ENCODE measurements at places on chromosomes 7 and 10.

- no peak for DNase-seq
These were observed 164.6 kb downstream of the ADARB2 start for GRCh38 chr10:1572519-1573333.

DNA sequence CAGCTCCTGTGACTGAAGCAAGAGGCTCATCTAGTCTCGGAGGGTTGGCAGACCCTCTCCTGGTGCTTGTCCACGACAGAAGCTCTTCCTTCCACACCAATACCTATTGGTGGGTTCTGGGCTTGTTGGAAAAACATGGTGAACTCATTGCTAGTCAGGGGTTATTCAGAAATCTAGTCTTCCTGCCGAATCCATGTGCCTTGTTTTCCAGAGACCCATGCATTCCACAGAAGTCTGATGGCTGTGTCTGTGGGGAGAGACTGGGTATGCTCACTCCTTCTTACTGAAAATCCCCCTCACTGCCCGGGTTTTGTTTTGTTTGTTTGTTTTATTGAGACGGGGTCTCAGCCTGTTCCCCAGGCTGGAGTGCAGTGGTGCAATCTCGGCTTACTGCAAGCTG lies 138.3 kb downstream of the DNAJB6 start:
- no peak for DNase-seq

GRCh38 chr7:138700857-138701536 lies at the start of gene SVOPL:
TSS of gene SVOPL (minus strand) at chr7:138701362. CDS start at chr7:138679045, 22,317 bp downstream.
- no peak for DNase-seq

DNA sequence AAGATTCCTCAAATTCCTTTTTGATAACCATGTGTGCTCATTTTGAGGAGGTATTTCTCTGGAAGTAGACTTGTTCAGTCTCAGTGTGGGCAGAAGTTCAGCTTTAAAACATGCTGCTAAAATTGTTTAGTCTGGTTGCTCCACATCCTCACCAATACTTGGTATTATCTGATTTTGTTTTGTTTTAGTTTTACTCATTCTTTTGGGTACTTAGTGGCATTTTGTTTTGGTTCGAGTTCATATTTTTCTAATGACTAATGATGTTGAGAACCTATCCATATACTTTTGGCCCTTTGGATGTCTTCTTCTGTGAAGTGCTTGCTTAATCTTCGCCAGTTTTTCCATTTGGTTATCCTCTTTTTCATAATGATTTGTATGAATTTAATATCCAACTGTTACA lies 694.2 kb upstream of the FZD8 start:
- no peak for DNase-seq

GRCh38 chr7:22477876-22478450 lies 22.0 kb downstream of the STEAP1B start:
- DNase-seq = no peak

DNA sequence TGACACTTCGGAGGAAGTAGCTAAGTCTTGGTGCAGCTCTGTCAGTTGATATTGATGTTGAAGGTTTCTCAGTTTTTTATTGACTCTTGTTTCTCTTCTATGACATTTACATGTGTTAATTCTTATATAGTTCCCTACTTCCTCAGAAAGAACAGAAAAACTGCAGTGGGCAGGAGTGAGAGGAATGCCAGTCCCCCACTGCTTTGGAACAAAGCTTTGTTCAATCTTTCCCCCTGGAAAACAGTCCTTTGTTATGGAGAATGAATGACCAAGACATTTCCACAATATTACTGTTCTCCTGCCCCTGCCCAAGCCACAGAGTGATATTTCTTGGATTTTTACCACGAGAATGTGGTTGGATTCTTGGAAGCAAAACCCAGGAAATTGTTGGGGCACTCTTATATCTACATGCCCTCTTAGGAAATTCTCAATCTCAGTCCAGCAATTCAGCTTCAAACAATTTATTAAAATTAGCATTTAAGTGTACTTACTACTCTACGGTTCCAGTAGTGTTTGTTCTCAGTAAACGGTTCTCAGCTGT lies 258.0 kb upstream of the KCND2 start:
- DNase-seq = no peak

- DNase-seq = no peak
These were observed 23.9 kb downstream of the HECTD2 start for GRCh38 chr10:91434041-91434440.

DNA sequence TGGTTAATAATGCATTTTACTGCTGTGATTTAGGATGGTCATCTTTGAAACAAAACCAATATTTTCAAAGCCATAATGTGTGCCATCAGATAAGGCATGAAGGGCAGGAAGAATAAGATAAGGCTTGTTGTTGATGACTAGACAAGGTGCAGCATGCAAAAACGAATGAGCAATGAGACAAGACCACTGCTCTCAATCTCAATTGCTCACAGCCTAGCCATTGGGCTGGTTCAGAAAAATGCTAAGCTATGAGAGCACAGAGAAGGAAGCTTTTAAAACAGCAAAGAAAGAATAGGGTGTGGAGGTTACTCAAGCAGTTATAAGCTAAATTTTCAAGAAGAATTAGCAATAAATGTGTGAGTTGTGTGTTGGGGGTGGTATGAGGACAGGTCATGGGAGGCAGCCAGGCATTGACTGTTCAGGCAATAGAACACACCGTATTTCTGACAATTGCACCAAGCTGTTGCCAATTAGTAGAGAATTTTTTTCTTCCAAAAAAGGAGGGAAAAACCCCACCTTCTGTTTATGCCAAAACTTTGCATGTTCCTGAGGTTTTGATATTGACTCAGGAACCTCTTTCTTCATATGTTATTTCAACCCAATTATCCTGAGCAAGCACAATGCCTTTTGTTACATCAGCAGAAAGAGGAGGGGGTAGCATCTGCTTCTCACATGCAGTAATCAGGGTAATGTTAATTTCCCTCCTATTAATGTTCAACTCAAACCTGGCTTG lies 276.5 kb downstream of the HDAC9 start:
- DNase-seq = no peak

DNA sequence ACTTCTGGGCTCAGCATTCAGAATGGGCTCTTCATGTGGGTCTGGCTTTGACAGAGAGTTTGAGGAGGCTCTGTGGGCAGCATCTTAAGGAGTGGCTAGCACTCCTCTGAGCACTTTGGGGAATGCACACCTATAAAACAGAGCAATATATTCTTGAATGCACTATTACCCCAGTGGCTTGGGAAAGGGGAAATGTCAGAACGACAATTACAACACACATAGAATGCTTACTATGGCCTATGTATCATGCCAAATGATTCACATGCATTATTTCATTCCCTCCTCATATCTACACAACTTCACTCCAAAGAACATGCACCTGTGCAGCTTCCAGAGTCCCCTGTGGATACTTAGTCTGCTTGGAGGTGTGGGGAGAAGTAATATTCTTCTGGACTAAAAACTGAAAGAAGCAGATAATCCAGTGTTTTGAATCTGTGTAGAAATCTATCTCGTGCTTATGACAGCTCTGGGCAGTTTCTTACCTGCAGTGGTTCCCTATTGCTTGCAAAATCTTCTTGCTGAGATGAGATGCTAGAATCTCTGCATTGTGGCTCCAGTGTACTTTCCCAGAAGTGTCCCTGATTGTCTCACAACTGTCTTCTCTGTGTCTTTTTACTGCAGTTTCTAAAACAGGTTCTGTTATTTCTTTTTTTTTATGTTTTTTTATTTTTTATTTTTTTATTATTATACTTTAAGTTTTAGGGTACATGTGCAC lies 5.5 kb upstream of the MGAM start:
- DNase-seq = no peak

DNA sequence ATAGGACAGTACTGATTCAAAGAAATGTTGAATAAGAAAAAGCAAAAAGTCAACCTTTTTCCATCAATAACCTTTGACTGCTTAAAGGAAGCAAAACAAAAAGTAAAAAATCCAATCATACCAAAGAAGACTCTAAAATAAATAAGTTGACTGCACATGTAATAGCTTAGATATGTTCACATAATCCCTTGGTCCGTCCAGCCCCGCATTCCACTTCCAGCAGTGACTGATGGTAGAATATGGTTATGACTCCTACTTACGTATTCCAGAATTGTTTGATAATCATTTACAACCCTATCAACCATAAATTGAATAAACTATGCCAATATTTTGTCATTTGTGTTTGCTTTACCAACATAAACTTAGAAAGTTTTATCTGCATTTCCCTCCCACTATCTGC lies 77.9 kb downstream of the CTNNA3 start:
- no peak for DNase-seq

GRCh38 chr10:126042354-126042753 lies 146.0 kb downstream of the FANK1 start:
- DNase-seq = no peak

GRCh38 chr10:12844811-12845483 lies 156.6 kb downstream of the CCDC3 start:
- peak; percentile 39 for DNase-seq

DNA sequence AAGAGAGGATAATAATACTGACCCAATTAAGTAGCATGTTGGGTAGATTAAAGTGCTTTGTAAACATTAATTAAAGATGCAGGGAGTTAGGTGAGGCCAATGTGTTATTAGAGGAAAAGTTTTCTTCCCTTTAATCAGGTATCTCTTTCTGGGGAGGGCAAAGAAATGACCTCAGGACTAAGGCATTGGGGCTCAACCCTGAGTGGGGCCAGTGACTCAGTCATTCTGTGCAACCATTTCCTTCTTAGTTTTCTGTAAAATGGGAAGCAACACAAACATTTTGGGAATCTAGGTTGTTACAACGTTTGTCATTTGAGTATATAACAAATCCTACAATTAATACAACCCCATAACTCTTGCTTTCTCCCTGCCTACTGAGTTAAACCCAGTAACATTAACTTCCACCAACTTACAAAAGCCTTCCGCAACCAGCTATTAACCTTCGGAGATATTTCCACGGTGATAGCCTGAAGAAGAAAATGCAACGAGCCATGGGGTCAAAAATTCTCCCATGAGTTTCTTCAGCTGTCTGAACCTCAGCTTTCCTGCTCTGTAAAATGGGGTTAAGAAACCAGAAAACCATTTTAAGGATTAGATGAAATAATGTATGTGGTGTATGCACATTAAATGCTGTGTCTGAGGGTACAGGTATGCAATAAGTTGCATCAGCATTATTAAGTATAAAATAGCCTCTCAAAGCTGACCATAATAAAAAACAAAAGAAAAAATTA lies 965 bp upstream of the PROSER2 start:
- no peak for DNase-seq

GRCh38 chr10:86673216-86673826 lies 5.0 kb downstream of the LDB3 start:
- no peak for DNase-seq

DNA sequence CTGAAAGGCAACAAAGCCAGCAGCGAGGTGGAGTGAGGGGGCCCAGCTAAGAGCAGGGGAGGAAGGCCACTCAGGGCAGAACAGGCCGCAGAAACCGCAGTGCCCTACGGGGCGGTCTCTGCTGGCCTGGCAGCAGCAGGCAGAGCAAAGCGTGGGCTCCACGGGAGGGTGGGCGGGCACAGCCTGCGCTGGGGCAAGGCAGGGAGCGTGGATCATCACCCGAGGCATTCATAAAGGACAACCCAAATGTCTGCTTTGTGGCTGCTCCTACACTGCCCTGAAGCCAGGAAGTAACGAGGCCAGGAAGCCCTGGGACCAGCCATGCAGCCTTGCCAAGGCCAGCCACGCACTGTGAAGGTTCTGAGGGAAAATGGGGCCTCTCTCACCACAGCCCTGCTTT lies 127.5 kb downstream of the MAD1L1 start:
- no peak for DNase-seq

DNA sequence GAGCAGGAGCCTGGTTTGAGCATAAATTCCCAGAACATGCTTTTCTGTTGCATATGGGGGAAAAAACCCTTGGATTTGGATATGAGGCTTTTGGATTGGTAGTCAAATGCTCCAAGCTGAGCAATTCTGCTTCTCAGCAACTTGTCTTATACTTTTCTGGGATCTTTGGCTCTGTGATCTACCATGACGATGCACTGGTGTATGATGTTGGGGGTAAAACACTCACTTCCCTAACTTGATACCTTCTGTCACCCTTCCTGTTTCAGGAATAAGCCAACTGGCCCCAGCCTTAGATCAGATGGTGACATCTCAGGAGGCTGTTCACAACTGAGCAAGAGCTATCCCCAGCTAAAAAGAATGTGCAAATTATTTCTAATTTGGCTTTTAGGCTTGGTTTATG lies 13.1 kb upstream of the CPA4 start:
- DNase-seq = no peak

GRCh38 chr7:1176891-1177373 lies 16.9 kb upstream of the ZFAND2A start:
- no peak for DNase-seq

GRCh38 chr10:20776384-20777118 lies 120.6 kb downstream of the NEBL start:
- DNase-seq = no peak

- no peak for DNase-seq
These were observed 112.3 kb downstream of the ZFAND4 start for GRCh38 chr10:45560262-45560661.

- DNase-seq = peak; percentile 51
These were observed 28.4 kb downstream of the TMEM130 start for GRCh38 chr7:98841179-98841997.

DNA sequence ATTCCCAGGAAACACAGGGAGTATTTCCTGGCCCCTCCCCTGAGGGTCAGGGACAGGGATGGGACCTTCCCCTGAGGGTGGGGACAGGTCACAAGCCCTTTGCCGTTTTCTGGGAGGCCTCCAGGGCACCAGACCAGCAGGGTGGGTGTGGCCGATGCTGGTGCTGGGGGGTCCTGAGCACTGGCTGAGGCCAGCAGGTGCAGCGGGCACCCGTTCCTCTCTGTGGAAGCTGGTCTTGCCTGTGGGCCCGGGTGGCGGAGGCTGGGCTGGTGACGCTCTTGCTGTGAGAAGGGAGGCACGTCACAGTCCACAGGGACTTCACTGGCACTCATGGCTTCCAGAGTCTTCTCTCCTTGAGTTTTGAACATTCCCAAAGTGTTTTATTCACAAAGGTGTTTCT lies 44.2 kb upstream of the CFAP46 start:
- DNase-seq = peak; percentile 76

GRCh38 chr10:77827366-77827765 lies 99.2 kb downstream of the DLG5 start:
- no peak for DNase-seq

DNA sequence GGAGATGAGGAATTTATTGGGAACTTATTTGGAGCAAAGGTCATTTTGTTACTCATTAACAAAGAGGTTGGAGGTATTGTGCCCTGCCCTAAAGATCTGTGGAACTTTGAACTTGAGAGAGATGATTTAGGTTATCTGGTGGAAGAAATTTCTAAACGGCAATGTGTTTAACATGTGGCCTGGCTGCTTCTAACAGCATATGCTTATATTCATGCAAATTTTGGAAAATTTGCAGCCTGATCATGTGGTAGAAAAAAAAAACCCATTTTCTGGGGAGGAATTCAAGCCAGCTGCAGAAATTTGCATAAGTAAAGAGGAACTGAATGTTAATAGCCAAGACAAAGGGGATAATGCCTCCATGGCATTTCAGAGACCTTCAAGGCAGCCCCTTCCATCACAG lies 10.7 kb upstream of the PANK1 start:
- DNase-seq = no peak

DNA sequence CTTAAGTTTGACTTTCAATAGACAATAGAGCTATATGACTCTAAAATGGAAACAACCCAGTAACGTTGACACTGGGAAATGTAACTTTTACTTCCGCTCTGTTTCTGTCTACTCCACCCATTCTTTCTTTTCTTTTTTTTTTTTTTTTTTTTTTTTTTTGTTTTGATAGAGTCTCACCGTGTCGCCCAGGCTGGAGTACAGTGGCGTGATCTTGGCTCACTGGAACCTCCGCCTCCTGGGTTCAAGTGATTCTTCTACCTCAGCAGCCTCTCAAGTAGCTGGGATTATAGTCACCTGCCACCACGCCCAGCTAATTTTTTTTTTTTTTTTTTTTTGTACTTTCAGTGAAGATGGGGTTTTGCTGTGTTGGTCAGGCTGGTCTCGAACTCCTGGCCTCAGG lies 13.9 kb downstream of the PRSS2 start:
- DNase-seq = no peak

GRCh38 chr10:102691285-102692066 lies 22.7 kb downstream of the ARL3 start:
- DNase-seq = no peak

Measured in left lung (tissue), 14 donors.